ENCODE measurements at places on chromosomes 7 and 10.

DNA sequence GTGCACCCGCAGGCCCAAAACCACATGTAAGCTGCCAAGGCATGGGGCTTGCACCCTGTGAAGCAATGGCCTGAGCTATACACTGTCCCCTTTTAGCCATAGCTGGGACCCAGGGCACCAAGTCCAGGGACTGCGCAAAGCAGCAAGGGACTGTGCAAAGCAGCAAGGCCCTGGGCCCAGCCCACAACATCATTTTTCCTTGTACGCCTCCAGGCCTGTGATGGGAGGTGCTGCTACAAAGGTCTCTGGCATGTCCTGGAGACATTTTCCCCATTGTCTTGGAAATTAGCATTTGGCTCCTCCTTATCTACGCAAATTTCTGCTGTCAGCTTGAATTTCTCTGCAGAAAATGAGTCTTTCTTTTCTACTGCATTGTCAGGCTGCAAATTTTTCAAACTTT is 24.8 kb downstream of the ARHGAP19 start:
- DNase-seq = no peak

DNA sequence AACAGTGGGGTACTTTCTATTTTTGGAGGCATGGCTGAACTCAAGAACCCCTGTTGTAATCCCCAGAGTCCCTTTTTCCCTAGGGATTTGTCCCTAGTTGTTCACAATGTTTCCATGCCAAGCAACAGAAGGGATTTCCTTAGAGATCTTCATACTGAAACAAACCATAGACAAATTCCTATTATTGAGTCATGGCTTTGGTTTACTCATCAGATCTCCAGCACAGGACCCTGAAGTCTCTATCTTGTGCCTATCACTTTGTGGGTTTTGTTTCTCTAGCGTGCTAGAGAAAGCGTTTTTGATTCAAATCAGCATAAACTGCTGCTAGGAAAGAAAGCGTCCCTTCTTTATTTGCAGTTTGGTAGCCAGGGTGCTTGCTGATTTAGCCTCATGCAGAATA is 165.0 kb downstream of the BAMBI start:
- DNase-seq = no peak

GRCh38 chr10:122116331-122116730 is 127.4 kb downstream of the TACC2 start:
- no peak for DNase-seq

- no peak for DNase-seq
Observed at GRCh38 chr10:74922921-74923320, 96.5 kb downstream of the KAT6B start.

DNA sequence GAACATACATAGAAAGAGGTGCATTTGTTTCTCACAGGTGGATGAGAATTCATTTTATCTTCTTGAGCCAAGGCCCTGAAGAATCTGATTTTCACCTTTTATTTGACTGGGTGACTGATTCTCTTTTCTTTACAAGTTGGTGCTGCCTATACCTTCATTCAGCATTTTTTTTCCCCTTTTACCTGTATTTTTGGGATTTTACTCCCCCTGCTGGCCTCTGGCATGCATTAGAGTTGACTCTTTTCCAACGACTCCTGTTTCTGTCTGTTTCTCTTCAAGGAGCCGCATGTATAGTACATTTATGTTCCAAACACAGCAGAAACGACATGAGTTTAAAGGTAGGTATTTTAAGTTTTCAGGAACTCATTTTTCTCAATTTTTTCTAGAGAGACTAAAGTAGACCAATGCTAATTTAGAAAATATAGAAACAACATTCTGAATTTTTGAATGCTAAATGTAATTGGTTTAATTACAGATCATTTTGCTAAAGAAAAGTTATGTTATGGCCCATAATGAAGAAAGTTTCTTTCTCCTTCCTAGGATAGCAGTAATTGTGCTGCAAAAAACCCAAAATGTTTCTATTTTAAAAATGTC is 149.8 kb upstream of the HDAC9 start:
- DNase-seq = peak; percentile 65

GRCh38 chr10:71398976-71399375 is 2.3 kb downstream of the CDH23 start:
- no peak for DNase-seq

GRCh38 chr10:31126593-31126992 is 94.9 kb upstream of the ZNF438 start:
- DNase-seq = no peak

DNA sequence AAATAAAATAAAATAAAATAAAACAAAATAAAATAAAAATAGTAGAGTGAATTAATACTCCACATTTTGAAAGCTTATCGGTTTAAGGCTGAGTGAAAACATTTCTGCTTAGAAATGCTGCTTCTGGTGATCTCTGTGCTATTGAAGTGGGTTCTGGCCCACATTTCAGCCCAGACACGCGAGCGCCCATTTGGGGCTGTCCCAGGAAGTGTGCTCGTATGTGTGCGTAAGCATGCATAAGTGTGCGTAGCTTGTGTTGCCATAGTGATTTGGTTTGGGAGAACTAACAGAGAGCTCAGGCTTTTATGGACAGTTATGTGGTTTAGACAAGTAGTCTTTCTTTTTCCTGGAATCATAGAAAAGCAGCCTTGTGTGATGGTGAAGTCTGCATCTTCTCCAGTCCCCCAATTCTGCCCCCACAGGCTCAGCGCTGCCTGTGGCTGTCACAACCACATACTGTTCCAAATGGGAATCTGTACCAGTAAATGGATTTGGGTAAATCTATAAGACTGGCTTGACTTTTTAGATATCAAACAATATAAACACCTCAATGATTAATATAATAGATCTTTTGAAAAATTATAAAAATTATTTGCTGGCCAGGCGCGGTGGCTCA is 29.8 kb upstream of the PURB start:
- no peak for DNase-seq

GRCh38 chr10:103044942-103045489 is 126.9 kb downstream of the CNNM2 start:
- peak; percentile 17 for DNase-seq

DNA sequence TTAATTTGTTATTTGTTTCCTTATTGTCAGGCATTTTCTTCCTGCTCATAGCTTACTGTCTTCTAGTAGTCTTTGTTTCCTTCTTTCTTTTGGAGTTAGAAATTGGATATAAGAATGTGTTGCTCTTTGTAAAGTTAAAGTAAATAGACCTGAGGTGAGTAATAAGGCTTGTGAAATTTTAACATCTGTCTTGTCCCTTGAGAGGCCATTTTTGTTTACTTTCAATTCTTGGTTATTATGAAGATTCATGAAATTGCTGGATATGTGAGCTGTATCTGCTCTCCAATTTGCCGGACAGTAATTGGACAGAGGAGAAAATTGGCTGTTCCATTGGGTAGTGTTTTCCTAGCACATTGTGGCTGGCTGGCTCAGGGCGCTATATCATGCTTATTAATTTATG is 260.7 kb downstream of the EXOC4 start:
- DNase-seq = no peak
